ENCODE measurements at places on chromosomes 3 and 15.

DNA sequence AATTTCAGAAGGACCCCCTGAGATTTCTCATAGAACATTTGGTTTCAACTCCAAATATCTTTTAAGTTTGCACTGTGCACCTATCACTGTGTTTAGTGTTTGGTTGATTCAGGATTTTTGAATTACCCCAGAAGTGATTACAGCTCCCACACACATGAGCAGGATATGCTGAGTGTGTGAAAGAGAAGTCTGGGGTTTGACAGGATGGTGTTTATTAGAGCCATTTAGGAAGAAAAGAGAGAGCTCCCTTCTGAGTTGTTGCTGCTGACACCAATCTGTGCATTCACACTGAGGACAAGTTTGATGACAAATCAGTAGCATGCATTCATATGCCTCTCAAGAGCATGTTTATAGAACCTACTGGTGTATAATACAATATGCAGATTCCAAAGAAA, 118.1 kb downstream of the RPL22L1 start:
- DNase-seq = no peak

DNA sequence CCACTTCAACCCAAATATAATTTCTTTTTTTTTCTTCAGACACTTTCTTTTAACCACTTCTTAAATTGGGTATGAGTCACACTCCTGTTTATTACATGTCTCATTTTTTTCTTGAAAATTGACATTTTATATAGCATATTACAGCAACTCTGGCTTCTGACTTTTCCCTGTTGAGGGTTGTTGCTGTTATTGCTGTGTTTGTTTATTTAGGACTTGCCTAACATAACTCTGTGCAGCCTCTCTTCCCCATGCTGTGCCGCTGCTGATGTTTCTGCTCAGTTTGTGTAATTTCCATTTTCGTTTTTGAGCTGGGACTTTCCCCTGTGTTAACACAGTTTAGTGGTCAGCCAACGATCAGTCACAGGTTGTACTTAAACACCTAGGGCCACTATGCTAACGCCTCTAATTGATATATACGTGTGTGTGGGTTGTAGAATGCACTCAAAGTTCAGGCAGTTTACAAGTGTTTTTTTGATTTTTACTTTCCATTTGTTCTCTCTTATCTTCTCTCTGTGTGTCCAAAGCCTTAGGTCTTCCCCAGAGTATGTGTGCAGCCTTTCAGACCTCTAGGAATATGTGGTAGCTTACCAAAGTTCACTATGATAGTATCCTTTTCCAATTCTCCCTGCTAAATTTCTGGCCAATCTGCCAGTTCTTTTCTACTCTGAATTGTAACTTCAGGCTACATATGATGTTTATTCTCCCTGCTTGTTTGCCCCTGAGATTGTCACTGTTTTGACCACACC, 337.2 kb downstream of the ZBTB20 start:
- no peak for DNase-seq

DNA sequence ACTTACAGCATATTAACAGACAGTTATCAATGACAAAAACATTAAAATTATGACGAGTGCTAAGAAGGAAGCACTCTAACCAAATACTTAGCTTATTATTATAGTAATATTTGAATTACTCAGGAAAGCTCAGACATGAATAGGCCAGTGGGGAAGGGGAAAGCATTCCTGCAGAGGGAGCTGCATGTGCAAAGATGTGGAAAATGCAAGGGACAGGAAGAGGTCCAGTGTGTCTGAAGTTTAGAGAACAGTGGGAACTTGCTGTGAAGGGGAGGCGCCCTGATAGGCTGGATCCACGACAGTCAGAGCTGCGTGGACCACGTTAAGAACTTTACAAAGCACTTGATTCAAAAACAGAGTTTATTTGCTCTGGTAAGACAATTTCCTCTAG, 1.2 kb upstream of the SPICE1 start:
- DNase-seq = no peak

DNA sequence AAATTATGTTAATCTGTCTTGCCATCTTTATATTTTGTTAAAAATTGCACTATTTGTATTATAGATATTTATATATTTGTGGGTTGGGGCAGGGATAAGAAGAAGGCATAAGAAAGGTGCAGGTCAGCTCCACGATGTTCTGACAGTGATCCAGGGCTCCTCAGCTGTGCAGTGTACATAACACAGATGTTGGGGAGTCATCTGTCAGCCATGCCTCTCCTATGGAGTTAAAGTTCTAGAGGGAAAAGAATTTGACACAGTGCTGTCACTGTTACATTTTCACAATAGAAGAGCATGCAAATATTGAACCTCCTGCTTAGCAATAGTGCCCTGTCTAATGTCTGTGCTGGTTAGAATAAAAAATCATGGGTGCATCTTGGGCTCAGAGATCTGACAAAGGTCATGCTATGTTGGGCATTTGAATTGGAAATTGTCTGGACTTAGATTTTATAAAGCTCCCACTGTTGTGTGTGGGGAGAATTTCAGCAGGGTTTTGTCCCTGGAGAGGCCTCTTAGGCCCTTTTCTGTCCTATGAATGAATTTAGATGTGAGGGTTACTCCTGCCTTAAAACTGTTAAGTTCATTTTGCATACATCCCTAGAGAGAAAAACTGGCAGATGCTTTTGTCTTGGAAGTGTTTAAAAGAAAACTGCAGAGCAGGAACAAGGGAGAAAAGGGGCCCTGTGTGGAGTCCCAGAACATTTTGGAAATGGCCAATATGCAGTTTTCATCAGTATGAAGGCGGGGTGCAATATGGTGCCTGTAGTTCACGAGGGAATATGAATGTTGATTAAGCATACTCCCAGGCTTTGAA, 20.4 kb downstream of the CDIN1 start:
- no peak for DNase-seq

DNA sequence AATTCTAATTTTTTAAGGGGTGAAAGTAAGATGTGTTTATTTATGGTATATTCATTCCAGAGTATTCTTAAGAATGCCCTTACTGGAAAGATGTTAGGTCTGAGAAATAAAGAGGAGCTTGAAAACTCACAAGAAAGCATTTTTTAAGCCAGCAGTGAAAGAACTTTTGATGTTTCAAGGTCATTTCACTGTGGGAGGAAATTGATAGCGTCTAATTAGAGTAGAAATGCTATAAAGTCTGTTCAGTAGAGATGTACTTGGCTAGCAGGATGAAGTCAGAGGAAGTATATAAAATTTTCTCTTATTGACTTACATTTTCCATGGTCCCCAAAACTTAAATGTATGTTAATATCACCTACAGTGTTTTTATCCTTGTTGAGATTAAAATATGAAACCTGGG, 354.6 kb downstream of the CNTN6 start:
- DNase-seq = no peak

Measured in stimulated activated CD8-positive, alpha-beta memory T cell treated with anti-CD3 and anti-CD28 coated beads, Interleukin-4, amount 100 ng/mL, for 24 hours (primary cell).